ENCODE measurements at places on chromosomes 12 and 14.

DNA sequence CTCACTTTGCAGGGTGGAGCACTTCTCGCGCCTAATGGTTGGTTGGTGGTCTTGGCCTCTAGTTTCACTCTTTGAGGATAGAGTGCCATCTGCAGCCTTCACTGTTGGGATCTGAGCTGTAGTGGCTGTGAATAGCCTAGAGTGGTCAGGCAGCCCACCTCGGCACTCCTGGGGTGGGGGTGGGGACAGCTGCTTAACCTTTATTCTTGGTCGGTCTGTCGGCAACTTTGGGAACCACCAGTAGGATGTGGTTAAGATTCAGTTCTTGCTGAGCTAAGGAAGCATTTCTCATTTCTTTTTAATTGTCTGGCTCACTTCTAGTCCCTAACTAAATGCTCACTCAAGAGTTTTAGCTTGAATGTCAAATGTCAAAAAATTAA is 21.1 kb downstream of the TMBIM6 start:
- no peak for DNase-seq

DNA sequence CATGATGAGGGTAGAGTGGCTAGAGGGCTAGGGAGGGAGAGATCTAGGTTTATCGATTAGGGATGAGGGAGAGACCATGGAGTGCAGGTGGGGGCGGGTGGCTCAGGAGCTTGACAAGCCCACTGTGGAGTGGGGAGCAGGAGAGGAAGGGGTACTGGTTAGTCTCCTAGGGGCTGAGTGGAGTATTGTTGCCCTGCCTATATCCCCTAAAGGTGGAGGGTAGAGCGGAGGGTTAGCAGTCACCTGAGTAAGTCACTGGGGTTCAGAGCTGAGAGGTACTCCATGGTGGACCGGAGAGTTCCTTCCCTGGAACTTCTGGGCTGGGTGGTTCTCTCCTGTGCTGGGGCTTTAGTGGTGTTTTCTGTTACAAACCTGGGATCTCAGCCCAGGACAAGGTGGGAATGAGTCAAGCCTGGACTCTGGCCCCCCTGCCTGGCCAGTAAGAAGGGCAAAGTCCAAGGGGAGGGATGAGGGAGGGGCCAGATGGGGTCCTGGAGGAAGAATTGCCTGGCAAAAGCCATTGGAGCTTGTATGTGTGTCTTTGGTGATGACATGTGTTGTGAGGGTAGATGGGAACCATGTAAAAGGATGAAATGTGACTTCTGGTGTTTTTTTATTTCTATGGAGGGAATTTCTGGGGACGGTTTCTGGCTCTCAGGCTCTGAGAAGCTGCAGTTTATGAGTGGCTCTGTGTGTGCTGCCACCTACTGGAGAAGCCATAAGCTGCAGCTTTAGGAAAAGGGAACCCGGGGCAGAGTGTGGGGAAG is at the start of gene CIDEB:
Gene CIDEB, minus strand, starts transcription at position 403 of the 767 bp plus-strand sequence. Its CDS starts 119 bp downstream, at position 284.
- DNase-seq: peak; percentile 17

- no peak for DNase-seq
Observed at GRCh38 chr14:54742492-54743350, 159.9 kb downstream of the GCH1 start.

- DNase-seq: no peak
Observed at GRCh38 chr12:50699940-50700339, 64.0 kb upstream of the ATF1 start.

- DNase-seq: no peak
Observed at GRCh38 chr12:115470526-115470925, 786.6 kb upstream of the TBX3 start.

DNA sequence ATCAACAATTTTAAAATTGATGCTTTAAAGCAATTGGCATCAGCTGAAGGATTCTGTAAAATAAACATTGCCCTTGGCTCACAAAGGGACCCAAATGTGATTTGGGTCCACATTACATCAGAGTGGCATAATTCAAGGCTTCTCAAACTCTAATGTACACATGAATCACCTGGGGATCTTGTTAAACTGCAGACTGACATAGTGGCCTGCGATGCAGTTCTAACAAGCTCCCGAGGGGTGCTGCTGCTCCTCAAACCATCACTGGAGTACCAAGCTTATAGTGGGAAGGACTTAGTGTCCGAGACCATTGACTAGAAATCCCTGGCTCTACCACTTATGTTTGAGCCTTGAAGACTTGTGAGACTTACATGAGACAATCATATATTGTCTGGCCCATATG is 31.8 kb upstream of the DNM1L start:
- no peak for DNase-seq

GRCh38 chr14:105171004-105171673 is 2.6 kb upstream of the JAG2 start:
- peak; percentile 90 for DNase-seq

DNA sequence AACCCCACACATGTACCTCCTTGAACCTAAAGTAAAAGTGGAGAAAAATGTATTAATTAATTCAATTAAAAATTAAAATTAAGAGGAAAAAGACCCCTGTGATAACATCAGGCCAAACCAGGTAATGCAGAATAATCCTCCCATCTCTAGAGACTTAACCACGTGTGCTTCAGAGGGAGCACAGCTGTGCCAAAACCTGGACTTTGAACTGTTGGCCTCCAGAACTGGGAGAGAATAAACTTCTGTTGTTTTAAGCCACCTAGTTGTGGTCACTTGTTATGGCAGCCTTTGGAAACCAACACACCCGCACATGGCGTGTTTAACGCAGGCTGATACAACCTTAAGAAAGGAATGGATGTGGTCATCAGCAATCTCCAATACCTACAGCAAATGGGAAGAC is 23.8 kb downstream of the OAS2 start:
- DNase-seq: no peak

DNA sequence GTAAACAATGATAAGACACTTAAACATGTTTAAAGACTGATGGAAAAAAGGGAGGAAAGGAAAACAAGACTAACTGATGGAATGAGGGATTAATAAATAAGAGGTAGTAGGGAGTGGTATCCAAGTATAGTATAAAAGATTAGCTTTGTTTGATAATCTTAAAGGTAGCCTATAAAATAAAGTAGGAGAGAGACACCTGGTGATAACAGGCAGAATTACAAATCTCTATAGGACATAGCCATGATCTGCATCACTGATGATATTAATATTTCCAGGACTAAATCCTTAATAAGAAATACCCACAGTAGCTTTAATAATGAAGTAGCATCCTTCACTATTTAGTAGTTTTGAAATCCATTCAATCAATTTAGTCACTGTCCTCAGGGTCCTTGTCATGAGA is 30.4 kb downstream of the DLGAP5 start:
- DNase-seq: peak; percentile 16

DNA sequence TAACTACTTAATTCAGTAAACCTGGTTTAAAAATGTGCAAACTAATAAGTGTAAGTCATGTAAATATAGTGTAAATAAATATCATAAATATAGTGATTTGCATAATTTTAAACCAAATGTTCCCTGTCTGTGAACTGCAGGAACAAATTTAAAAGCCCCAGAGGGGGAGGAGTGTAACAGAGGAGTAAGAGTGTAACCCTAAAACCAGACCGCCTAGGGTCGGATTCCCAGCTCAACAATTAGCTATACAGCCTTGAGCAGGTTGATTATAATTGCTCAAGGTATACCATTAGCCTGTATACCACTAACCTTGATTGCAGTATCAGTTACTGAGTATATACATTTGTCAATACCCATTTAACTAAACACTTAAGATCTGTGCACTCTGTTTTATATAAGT is 218.4 kb downstream of the ADAMTS20 start:
- DNase-seq: no peak

GRCh38 chr12:1795221-1795784 is 25.1 kb upstream of the LRTM2 start:
- DNase-seq: no peak

DNA sequence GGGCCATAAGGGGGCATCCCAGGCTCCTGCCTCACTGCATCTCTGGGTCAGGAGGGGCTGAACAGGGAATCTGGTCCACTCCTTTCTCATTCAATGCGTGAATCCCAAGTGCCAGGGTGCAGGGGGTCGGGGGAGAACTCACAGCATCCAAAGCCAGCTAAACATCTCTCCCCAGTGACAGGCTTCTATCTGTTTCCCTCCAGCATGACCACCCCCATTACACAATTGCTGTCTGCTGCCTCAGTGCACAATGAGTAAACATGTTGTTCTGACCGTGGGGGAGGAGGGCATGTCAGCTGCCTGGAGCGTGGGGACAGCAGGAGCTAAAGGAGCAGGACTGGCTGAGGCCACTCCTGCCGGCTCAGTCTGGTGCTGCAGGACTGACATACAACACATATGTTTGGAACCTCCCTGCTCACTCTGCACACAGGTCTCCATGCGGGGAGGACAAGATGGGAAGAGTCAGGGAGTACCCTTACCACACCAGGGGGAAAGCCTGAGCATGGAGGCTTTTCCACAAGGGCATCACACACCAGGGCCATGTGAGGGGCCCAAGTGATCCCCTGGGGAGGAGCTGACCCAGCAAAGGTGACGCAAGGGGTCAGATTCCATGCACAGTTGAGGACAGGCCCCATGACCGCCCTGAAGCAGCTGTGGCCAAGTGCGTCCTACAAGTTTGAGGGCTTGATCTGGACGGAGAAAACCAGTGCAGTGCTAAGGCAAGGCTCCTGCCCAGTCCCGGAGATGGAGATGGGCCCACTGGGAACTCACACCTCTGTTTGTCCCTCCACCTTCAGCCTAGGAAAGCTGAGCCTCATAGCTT is 1.4 kb downstream of the TNS2 start:
- DNase-seq: no peak

- no peak for DNase-seq
Observed at GRCh38 chr12:51721282-51721940, 127.1 kb downstream of the FIGNL2 start.

DNA sequence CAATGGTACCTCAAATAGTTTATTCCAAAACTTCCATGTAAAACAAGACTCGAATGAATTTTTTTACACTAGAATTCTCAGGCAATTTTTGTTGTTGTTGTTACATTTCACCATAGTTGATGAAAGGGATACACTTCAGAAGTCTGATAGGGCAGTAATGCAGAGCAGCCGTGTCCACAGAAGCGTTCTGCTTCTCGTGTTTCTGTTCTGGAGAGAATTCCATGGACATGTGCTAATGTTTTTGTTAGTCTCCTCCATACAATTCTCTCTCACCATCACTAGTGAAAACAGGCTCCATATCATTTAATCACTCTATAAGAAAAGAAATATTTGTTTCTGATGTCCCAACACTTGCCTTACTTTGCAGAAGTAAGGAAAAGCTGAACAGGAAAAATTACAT is 606.1 kb downstream of the SLC16A7 start:
- no peak for DNase-seq
